ENCODE measurements at places on chromosomes 13 and 19. TPM values are rescaled to one million over a fixed set of nuclear protein-coding genes. Genes with fewer than 3 reads are reported as not detected.

Gene KASH5
- total RNA-seq: 19.4 TPM

Gene NKPD1
- total RNA-seq: 1.0 TPM

Gene TGDS
- total RNA-seq: 7.7 TPM

Gene MEIOSIN
- total RNA-seq: not detected

Gene SPINT2
- 82.2 TPM for total RNA-seq

Gene NMRK2
- not detected for total RNA-seq

Gene ZNF681
- 6.0 TPM for total RNA-seq

Gene NHLRC3
- total RNA-seq: 35.4 TPM

Gene CFAP97D2
- total RNA-seq: not detected

Gene ILF3
- total RNA-seq: 569 TPM

Gene NXNL1
- total RNA-seq: not detected

Gene ATP5F1D
- 207 TPM for total RNA-seq

Gene ZNF790
- 3.0 TPM for total RNA-seq

Gene CADM4
- not detected for total RNA-seq

Gene CCNE1
- 34.0 TPM for total RNA-seq

Gene PTGIR
- total RNA-seq: not detected

Gene ZBTB32
- not detected for total RNA-seq

Gene ZNF653
- 17.9 TPM for total RNA-seq

Gene TSSK6
- total RNA-seq: 6.4 TPM

Gene KLK1
- total RNA-seq: 5.1 TPM

Gene AP1M2
- not detected for total RNA-seq

Gene RPL18
- 1,333 TPM for total RNA-seq

Gene CEACAM3
- not detected for total RNA-seq

Gene ZNF345
- 3.0 TPM for total RNA-seq

Gene FFAR2
- total RNA-seq: not detected

Gene KLK10
- not detected for total RNA-seq

Gene KIR3DL1
- total RNA-seq: not detected

Gene SLC8A2
- 0.59 TPM for total RNA-seq

Gene ZSCAN1
- not detected for total RNA-seq

Gene CBY2
- not detected for total RNA-seq

Gene SIRT2
- 32.1 TPM for total RNA-seq

Gene OR10H1
- not detected for total RNA-seq

Gene SERPINE3
- total RNA-seq: not detected

Gene ZNF837
- total RNA-seq: 5.3 TPM

Gene ZNF99
- total RNA-seq: not detected

Gene MAMSTR
- total RNA-seq: 1.8 TPM

Gene ZNF493
- total RNA-seq: 41.4 TPM

Gene TTYH1
- 0.53 TPM for total RNA-seq

Gene SHISA7
- not detected for total RNA-seq

Gene PIH1D1
- 93.2 TPM for total RNA-seq

Gene MICU2
- total RNA-seq: 37.5 TPM

Gene ZNF543
- total RNA-seq: 10.9 TPM

Gene ZNF77
- 6.8 TPM for total RNA-seq

Gene ZNF439
- 45.5 TPM for total RNA-seq

All from OCI-LY7 (cell line).